NCI-H1105 (cell line): ENCODE measurements at places on chromosomes 11 and 22.

DNA sequence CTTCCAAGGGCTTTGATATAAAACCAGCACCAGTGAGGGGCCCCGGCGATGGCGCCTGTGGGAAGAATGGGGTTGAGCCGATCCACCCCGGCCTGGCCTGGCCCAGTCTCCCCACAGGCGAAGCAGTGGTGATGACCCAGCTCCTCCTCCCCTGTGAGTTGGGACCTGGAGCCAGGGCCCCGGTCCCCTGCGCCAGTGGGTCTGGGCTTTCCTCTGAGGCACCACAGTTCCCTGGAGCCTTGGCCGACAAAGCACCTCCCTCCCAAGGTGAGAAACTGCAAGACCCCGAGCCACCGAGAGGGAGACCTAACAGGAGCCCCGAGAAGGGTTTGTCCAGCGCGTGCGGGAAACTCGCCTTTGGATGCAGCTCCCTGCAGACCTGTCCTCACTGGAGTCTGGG lies 942.9 kb downstream of the BRD1 start:
- DNase-seq = no peak

DNA sequence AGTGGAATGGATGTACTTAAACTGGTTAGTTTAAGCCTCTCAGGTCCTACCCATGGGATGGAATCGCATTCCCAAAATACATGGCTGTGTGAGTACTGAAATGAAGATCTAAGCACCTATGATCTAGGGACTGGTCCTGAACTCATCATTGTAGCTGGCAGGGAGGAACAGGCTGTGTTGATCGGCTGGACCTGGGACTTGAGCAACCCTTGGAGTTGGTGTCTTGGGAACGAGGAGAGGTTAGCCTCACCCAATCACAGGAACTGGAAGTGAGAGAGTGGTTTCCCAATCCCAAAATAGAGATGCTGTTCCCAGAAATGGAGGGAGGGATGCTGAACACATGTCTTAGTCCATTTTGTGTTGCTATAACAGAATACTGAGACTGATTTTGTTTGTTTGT lies 16.4 kb upstream of the ASCC2 start:
- DNase-seq = no peak

DNA sequence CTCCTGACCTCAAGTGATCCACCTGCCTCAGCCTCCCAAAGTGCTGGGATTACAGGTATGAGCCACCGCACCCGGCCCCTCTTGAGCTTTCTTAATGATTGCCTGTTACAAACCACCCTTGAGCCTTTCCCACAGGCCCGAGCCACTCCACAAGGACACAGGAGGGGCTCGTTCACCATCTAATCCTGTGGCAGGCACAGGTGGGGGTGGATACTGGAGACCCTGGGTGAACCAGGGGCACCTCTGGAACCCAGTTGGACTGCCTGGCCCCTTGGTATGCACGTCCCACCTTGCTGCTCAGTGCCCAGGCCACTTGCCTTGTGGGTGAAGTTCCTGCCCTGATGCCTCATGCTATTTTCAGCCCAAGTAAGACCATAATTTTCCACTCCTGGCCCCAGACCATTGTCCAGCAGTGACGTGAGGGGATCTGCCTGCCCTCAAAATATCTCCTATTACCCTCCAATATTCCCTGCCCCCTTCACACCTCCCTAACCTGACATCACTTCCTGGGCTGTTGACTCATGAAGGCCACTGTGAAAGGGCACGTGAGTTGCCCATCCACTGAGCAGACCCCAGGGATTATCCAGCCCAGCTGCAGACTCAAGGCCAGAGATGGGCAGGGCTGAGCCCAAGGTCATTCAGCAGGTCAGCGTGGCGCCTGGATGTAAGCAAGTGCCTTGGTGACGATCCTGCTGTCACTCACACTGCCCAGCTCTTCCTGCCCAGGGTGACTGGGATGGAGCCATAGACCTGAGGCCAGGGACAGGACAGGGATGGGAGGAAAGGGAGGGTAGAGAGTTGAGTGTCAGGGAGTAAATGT lies 19.6 kb downstream of the P2RY2 start:
- no peak for DNase-seq

- DNase-seq = no peak
Observed at GRCh38 chr11:9756461-9756860, 92.6 kb downstream of the SWAP70 start.

DNA sequence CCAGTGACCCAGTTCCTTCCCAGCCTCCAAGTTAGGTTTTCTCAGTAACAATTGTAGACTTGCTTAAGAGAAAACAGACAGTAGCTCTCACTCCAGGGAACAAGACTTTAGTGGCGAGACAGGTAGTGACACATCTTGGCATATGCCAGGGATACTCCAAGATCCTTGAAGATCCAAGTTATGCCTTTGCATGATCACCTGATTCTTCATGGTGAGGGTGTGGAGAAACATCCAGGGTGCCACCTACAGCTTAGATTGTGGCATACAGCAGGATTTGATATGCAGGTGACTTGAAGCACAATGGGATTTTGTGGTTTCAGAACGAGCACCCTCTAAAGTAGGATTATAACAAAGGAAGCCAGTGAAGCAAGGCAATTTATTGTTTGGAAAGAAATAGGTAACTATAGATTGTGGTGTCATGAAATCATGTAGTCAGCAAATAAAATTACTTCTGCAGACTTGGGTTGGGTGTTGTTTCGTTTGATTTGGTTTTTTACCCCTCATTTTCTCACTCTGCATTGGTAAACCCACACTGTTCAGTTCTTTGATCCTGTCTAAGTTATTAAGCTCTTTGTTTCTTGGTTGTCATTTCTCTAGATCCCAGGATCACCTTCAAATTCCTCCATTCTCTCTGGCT lies 9.2 kb downstream of the POU2AF3 start:
- DNase-seq = peak; percentile 65

DNA sequence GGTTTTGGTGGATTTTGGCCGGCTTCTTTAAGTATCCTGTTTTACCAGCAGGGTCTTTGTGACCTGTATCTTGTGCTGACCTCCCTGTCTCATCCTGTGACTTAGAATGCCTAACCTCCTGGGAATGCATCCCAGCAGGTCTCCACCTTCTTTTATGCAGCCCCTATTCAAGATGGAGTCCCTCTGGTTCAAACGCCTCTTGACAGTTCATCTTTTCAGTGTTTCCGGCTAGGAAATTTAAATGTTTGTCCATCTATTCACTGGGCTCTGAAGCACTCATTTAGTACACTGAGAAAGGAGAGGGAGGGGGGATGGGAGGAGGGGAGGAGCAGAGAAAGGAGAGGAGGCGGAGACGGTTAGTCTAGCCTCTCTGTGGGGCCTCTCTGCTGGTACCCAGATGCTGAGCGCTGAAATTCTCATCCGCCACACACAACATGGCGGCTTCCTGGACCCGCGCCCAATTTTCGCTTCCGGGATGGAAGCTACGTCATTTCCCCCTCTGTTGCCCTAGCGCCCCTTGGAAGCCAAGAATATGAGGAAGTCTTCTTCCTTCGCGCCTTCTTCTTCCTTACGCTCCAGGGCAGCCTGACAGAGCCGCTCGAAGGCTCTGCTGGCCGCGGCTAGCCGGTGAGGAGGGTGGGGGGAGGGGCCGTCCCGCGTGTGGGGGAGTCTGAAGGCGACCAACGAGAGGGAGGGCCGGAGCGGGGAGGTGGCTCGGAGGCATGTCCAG lies 69.0 kb upstream of the SYT13 start:
- DNase-seq = peak; percentile 91

- DNase-seq = peak; percentile 27
Observed at GRCh38 chr11:43282607-43283440, 29.0 kb upstream of the API5 start.

DNA sequence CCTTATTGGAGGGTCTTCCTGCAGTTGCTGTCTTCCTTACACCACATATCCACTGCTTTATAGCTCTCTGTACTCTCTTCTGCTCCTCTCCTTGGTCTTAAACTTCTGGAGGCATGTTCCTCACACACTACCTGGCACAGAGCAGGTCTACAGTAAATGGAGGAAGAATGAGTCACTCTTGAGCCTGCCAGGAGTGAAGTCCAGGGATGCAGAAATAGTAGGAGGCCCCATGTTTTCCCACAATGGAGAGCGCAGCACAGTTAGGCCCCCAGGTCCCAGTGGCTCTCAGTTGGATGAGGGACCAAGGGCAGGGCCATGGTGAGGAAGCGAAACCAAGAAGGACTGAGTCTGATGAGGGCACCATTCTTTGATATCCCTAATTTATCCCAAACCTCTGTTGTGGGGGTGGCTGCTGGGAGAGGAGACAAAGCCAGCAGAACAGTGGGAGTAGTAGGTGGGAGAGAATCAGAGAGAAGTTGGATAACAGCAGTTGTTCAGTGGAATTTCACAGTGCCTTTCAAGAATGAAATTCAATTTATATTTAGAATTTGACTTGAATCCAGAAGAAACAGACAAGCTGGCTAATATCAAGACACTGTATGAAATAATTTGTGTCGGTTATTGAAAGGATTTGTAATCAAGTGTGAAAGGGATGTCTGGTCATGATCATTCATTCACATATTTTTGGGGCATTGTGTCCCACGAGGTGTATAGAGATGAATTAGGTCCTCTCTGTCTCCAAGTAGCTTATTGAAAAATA lies 187.8 kb downstream of the HIPK3 start:
- DNase-seq = no peak

DNA sequence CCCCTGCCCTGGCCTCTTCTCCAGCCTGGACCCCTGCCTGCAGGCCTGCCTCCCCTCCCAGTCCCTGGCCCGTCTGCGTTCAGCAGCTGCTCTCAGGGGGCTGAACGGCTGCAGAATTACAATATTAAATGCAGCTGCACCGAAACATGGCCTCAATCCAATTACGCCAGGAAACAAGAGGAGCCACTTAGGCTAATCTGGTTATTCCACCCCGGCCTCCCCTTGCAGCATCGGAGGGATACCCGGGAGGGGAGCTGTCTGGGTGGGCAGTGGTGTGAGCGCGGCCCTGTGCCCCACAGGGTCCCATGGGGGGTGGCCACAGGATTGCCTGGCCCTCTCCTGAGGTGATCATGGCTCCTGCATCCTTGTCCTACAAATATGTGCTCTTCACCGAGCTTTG lies 42.6 kb downstream of the FLRT1 start:
- peak; percentile 81 for DNase-seq

GRCh38 chr11:60700689-60701468 lies 1.5 kb downstream of the MS4A8 start:
- DNase-seq = peak; percentile 76

DNA sequence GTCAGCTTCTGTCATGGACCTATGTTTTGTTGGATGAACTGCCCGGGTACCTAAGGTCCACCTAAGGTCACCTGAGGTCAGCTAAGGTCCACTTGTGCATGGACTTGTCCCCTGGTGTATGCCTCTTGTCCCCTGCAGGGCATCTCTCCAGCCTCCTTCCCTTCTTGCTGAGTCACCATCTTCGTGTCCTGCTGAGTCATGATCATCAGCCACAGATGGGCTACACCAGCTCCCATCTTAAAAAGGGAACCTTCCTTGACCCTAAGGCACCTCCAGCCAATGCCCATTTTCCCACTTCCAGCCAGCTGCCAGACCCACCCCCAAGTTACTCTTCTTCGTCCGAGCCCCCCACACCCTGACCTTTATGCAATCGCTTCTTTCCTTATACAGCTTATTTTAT lies 544.9 kb downstream of the TBC1D22A start:
- DNase-seq = no peak

DNA sequence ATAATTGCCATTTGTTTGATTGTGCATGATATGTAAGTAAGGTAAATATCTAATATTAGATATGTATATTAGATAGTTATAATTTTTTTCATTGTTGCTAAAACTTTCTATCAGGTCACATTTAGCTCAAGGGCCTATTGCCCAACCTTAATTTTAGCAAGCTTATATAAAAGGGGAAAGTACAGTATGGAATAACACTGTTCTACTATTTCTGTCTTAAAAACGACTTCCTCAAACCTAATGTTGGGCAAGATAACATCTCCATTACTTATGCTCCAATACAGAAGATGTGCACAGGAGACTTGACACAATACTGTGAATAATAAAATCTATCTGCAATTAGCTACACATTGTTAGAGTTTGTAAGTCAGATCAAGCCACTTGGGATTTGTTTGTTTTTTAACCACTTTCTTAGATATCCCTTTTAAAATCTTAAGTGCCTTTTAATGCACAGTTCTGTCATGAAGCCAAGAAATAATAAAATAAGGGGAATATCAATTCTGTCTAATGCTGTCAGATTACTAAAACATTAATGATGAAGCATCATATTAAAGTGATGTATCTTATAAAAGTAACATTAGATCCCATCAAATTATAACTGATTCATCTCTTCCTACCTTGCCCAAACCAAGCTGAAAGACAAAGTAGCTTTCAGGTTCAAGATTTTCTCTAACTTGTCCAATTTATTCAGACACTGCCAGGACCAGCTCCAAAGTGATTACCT lies 98.1 kb downstream of the SIK3 start:
- no peak for DNase-seq

- no peak for DNase-seq
Observed at GRCh38 chr11:11946180-11946579, 62.2 kb downstream of the DKK3 start.

- DNase-seq = no peak
Observed at GRCh38 chr11:84719935-84720577, 907.1 kb downstream of the DLG2 start.

GRCh38 chr22:17077255-17077654 lies 7.5 kb upstream of the IL17RA start:
- no peak for DNase-seq

DNA sequence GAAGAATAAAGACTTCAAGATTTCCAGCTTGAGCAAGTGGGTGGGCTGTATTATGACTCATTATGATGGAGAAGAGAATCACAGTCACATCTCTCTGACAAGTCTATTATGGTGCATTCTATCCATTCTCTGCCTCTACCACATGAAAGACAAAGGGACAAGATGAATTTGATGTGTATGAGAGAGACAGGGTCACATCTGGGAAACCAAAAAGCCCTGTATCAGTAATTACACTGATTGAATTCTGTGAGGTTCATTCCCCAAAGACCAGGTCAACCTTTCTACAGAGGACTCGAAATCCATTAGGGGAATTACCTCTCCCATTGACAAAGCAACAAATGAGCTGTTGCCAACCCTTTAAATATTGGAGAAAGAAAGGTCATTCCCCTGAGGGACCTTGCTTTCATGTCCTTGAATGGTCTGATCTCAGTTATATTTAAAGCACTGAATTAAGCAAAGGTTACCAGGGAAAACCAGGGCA lies 109.6 kb downstream of the USP35 start:
- DNase-seq = no peak

DNA sequence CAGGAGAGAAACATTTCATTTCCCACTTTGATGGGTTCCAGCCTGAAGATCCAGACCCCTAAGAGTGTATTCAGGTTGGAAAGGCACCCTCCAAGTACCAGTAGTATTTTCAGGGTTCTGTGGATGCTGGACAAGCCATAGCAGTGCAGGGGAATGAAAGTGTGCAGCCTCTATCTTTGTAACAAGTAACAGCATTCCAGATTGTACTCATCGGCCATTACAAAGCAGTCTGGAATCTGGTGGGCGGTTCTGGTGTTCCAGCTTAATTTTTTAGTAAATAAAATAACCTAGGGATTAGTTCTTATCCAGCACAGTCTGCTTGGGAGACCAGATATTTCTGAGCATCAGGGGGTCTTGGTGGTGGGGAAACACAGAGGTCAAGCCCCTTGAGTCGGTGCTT lies 22.6 kb downstream of the APLNR start:
- no peak for DNase-seq

GRCh38 chr22:48372390-48372789 lies 1455.3 kb downstream of the BRD1 start:
- no peak for DNase-seq

GRCh38 chr11:127259102-127259501 lies 258.5 kb upstream of the KIRREL3 start:
- no peak for DNase-seq
